Right lung (tissue), 10 donors: ENCODE measurements at places on chromosomes 1 and 21.

DNA sequence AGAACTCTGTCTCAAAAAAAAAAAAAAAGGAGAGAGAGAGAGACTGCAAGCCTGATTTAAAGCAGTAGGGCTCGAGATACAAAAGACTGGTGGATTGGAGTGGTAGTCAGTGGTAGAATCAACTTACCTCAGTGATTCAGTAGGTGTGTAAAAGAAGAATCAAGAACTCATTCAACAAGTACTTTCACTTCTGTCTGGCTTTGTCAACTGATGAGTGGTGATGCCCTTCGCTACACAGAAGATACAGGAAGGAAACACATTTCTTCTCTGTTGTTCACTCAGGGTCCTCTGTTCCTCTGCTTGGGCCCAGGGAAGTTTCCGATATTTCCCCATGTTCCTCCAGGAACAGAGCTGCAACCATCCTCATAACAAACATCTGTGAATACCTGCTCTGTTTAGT lies 68.6 kb upstream of the COG2 start:
- no peak for DNase-seq

DNA sequence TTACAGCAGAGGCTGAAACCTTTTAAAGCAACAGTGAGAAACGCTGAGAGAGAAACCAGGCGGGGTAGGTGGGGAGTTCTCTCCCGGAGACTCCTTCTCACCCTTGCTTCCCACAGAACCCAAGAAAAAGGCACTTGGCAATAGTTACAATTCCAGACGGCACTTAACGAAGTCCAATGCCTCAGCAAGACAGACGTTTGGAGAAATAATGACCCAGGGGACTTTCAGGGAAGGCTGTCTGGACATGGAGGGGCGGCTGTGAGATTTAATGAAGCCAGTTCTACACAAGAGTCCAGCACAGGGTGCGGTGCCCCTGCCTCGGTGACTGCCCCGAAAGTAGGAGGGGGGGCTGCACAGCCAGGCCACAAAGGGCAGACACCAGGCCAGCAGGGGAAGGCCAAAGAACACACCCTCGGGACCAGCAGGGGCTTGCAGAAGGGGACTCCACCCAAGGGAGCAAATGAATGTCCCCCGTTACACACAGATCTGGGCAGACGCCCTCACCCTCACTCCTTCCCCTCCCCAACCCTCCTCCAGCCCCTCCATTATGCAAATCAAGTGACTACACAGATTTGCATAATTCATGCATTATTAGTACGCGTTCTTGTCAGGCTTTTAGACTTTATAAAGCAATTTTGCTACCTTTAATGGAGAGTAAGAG lies 26.3 kb downstream of the KCNN3 start:
- DNase-seq: no peak

- peak; percentile 22 for DNase-seq
These were observed 30.6 kb downstream of the FYB2 start for GRCh38 chr1:56788588-56788987.

- peak; percentile 66 for DNase-seq
These were observed 229.4 kb downstream of the CACNA1E start for GRCh38 chr1:181712711-181713110.

- DNase-seq: no peak
These were observed 52.5 kb downstream of the UCK2 start for GRCh38 chr1:165879946-165880345.

DNA sequence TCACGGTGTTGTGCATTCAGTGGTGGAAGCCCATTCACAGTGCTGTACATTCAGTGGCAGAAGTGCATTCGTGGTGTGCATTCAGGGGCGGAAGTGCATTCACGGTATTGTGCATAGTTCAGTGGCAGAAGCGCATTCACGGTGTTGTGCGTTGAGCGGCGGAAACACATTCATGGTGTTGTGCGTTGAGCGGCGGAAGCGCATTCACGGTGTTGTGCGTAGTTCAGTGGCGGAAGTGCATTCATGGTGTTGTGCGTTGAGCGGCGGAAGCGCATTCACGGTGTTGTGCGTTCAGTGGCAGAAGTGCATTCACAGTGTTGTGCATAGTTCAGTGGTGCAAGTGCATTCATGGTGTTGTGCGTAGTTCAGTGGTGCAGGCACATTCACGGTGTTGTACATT lies 60.6 kb downstream of the PCNT start:
- no peak for DNase-seq

- DNase-seq: no peak
These were observed 18.8 kb downstream of the IFI44 start for GRCh38 chr1:78668427-78668826.

- DNase-seq: no peak
These were observed 40.3 kb downstream of the GPATCH2 start for GRCh38 chr1:217590598-217590997.

DNA sequence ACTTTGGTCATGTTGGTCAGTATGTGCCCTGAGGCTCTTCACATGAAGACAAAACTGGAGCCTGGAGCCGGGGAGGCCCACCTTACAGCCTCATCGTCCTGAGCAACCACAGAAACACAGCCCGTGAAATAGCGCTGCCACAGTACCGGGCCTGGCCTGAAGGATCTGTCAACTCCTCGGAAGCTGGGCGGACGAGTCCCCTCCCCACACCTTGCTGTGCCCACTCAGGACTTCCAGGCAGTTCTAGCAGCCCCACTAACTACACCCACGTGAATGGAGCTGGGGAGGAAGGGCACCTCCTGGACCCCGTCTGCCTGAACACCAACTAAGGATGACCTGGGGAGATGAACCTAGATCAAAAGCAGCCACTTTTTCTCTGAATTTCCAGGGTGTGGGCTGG lies 24.7 kb downstream of the SDE2 start:
- DNase-seq: no peak

- no peak for DNase-seq
These were observed 26.7 kb downstream of the CFH start for GRCh38 chr1:196678510-196678884.

GRCh38 chr1:154847891-154848290 lies 22.2 kb downstream of the KCNN3 start:
- DNase-seq: no peak
